ENCODE measurements at places on chromosomes 3 and 15.

GRCh38 chr15:66211670-66212562 is 41.6 kb downstream of the MEGF11 start:
- no peak for DNase-seq

DNA sequence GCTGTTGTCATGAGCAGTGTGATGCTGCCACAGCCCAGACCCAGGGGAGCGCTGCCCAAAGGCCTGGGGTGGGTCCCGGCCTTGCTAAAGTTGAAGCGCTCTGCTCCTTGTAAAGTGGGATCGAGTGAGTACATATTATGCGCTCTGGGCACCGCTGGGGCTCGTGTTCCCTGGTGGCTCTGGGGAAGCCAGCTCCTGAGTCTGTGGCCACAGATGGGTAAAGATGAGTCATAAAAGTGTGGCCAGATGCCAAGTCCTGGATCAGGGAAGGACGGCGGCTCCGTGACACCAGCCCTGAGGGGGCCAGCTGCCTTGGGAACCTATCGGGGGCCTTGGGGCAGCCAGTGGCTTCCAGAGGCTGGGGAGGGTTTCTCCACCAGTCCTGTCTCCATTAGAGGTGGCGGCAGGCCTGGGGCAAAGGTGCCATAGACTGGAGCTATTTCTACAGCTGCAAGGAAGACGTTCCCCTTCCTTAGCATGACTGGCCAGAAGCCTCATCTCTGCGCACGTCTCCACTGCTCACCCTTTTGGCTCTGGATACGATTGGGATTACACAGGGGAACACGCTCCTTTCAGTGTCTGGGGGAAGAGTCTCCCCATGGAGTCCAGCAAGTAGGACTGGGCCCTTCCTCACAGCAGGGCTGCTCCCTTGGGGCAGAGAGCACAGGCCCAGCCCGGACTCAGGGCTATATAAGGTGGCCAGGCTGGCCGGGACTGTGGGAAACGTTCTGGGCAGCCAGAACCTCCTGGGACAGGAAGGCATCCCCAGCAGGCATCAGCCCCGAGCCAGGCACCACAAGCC is 1.2 kb upstream of the ITIH4 start:
- DNase-seq = no peak

DNA sequence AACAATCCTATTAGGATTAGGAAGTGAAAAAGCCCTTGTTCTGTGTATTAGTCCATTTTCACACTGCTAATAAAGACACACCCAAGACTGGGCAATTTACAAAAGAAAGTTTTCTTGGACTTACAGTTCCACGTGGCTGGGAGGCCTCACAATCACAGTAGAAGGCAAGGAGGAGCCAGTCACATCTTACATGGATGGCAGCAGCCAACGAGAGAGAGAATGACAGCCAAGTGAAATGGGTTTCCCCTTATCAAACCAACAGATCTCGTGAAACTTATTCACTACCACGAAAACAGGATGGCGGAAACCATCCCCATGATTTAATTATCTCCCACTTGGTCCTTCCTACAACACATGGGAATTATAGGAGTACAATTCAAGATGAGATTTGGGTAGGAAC is 248.2 kb upstream of the KCNMB2 start:
- DNase-seq = no peak

DNA sequence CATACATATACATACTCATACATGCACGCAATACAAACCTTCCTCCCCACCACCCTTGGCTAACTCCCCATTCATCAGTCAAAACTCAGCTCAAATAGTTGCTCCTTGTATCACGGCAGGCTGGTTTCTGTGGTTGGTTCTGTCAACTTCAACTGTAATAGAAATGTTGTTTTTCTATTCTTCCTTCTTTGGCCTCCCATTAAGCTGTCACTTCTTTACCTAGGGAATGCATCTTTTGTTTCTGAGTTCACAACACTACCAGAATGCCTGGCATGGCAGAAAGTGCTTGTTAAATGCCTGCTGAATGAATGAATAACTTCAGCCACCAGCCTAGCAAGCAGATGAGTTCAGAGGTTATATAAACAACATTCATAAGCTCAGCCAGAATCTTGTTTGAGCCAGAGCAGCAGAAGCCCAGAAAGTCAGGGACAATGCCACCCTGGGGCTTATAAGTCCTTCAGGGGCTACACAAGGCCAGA is 63.1 kb downstream of the B3GALNT1 start:
- DNase-seq = no peak

- DNase-seq = no peak
Measured at GRCh38 chr3:154148541-154148940, 27.4 kb downstream of the ARHGEF26 start.

DNA sequence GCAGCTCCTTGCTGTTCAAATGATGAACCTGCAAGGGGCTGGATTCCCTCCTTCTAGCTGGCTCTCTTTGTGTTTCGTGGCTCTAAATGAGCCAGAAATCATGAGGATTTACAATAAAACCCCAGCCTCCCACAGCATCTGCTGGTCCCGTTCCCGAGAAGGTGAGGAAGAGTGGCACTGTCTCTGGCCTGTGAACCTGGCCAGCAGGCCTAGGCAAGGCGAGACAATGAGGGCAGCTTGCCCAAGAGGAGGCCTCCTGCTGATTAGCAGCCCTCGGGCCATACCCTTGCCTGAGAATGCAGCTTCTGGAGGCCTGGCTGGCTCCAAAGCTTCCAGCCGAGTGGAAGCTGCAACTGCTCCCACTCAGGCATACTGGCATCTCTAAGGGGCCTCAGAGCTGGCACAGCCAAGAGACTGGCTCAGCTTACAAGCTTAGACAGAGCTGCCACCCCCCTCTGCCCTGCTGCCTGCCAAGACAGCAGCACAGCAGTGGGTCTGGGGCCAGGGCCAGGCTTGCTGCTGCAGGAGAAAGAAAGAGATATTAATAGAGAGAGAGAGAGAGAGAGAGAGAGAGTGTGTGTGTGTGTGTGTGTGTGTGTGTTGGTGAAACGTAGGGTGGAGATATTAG is 76.5 kb downstream of the HMG20A start:
- no peak for DNase-seq

- no peak for DNase-seq
Measured at GRCh38 chr3:125194061-125194848, 18.3 kb downstream of the SLC12A8 start.

DNA sequence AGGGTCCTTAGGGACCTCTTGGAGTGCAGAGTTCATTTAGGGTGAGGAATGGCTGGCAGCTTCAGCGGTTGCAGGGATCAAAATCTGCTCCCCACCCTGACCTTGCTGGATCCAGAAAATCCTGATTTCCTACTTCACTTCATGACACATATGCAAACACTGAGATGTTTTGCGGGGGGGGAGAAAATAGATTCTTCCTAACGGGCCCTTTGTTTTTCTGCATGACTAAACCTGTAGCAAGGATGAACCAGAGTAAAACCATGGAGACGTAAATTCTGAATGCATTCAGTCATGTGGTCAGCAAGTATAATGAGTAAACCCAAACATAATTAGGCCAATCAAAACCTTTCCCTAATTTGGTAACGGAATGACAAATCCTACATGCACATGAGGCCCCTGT is 20.0 kb upstream of the RBP1 start:
- DNase-seq = no peak

DNA sequence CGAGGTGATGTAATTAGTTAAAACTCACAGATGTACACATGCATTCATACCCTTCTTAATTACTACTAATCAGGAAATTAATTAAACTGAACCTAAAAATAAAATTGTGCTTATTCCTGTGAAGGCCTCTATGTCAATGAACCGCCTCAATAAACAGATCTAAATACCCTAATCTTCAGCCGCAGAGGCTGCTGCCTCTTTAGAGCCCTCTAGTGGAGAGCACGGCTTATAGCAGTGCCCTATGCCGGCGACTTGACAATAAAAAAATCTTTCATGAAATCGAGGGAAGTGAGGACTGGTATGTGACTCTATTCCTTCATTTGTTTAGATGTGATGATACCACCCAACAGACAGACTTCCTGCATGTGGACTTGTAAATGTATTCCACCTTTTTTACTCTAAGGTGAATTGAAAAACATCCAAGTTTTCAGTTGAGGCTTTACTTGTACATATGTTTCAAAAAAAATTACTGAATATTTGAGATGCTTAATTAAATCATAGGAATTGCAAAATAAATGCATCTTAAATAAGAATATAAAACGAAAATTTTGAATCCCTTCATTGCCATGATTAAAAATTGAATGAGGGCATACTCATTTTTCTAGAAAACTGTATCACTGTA is 8.3 kb upstream of the EPHA3 start:
- no peak for DNase-seq

GRCh38 chr3:137787529-137787928 is 23.4 kb downstream of the SOX14 start:
- no peak for DNase-seq

- no peak for DNase-seq
Measured at GRCh38 chr3:79111375-79112052, 656.3 kb downstream of the ROBO1 start.

DNA sequence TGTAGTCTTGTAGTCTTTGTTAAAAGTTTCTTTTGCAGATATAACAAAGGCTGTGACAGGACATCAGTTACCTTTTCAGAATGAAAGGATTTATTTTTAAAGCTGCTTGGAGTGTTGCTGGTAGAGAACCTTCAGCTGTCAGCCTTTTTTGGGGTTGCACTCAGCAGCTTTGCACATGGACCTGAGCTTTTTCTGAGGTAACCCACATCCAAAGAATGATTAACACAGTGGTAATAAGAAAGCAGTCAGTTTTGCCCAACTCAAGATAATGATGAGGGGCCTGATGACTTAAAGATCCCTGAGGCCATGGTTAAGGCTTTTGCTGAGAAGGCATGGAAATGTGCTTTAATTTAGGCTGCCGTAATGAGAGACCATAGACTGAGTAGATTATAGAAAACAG is 1042.7 kb downstream of the PLOD2 start:
- DNase-seq = no peak

GRCh38 chr15:58386641-58387040 is 45.1 kb upstream of the LIPC start:
- DNase-seq = no peak

DNA sequence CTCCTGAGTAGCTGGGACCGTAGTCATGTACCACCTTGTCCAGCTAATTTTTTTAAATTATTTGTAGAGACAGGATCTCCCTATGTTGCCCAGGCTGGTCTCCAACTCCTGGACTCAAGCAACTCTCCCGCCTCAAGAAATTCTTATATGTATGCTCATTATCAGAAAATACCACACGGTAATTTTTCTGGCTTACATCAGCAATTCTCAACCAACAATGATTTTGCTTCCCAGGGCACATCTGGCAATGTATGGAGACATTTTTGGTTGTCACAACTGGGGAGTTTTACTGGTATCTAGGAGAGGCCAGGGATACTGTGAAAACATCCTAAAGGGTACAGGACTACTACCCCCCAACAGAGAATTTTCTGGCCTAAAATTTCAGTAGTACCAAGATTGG is 10.8 kb downstream of the SRP14 start:
- DNase-seq = no peak

DNA sequence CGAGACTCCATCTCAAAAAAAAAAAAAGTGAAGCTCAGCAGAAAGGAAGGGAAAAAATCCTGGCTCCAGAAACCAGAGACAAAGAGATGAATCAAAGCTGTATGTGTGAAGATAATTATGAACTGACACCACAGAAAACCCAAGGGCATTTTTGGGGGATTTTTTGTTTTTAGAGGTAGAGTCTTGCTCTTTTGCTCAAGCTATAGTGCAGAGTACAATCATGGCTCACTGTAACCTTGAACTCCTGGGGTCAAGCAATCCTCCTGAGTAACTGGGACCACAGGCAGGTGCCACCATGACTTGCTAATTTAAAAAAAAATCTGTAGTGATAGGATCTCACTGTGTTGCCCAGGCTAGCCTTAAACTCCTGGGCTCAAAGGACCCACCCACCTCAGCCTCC is 22.8 kb downstream of the HCLS1 start:
- DNase-seq = no peak

- no peak for DNase-seq
Measured at GRCh38 chr3:8868996-8869395, 94.3 kb downstream of the RAD18 start.

- no peak for DNase-seq
Measured at GRCh38 chr3:16205156-16205870, 30.8 kb downstream of the GALNT15 start.

GRCh38 chr3:100546020-100546744 is 53.8 kb downstream of the TMEM45A start:
- no peak for DNase-seq

- no peak for DNase-seq
Measured at GRCh38 chr15:64640146-64640871, 135.1 kb downstream of the RBPMS2 start.

- DNase-seq = no peak
Measured at GRCh38 chr15:87944050-87944449, 312.5 kb downstream of the NTRK3 start.

DNA sequence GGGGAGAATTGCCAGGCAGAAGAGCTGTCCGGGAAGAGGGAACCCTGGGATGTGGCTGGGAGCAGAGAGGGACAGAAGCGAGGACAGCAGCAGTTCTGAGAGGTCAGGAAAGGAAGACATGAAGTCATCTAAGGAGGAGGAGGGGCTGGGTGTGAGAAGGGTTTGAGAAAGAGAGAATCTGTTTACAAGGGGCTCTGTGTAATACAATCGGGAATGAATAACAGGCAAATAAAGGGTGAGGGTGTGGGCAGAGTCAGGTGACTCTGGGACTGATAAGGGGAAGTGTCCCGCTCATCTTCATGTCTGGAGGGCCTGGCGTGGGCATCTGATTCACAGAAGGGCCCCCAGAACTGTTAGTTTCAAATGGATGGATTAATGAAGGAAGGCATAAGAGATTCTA is 191.3 kb downstream of the XXYLT1 start:
- DNase-seq = no peak

- no peak for DNase-seq
Measured at GRCh38 chr3:174957551-174958001, 98.4 kb downstream of the NAALADL2 start.

GRCh38 chr3:181622365-181622764 is 89.4 kb upstream of the SOX2 start:
- DNase-seq = no peak

DNA sequence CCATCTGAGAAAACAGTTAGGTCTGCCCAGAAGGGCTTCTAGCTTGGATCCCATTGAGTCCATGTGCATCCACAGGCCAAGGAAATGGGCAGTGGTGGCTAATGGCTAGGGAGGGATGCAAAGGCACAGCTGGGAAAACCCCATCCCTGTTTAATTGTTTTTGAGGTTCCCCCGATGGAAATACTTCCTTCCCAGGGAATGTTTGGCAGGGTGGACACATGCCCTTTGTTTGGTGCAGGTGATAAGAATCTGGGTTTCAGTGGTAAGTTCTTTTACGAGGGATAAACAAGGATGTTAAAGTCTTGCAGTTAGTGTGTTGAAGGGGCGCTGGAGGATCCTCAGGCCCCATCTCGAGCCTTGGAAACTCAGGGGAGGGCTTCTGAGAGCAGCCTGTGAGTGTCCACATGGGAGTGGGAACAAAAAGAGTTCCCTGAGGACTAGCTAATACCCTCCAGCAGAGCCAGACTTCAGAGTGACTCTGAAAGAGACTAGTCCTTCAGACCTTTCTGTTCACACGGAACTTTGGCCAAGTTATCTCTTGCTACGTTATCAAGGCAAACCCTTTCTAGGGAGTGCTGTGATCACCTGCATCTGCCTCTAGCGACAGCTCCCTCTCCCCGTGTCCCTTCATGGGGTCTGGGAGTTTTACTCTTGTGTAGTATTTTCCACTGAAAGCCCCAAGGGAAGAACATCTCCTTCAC is 17.4 kb downstream of the PTPRG start:
- no peak for DNase-seq

All from cortex of kidney (tissue), 1 donor.